ENCODE measurements at places on chromosomes 7 and 10. TPM values are rescaled to one million over a fixed set of nuclear protein-coding genes. Genes with fewer than 3 reads are reported as not detected.

DNA sequence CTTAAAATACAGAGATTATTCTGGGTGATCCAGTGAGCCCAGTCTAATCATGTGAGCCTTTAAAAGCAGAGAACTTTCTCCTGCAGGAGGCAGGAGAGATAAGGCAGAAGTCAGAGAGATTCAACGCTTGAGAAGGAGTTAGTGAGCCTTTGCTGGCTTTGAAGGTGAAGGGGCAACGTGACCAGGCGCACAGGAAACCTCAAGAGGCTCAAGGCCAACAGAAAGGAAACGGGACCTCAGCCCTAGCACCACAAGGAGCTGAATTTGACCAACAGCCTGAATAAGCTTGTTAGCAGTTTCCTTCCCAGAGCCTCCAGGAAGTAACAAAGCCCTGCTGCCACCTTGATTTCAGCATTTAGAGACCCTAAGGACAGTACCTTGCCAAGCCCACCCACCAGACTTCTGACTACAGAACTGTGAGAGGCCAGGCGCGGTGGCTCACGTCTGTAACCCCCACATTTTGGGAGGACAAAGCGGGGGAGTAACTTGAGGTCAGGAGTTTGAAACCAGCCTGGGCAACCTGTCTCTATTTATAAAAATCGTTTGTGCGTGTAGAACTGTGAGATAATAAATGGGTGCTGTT, 87.3 kb upstream of the KAT6B start:
- DNase-seq, result no peak

DNA sequence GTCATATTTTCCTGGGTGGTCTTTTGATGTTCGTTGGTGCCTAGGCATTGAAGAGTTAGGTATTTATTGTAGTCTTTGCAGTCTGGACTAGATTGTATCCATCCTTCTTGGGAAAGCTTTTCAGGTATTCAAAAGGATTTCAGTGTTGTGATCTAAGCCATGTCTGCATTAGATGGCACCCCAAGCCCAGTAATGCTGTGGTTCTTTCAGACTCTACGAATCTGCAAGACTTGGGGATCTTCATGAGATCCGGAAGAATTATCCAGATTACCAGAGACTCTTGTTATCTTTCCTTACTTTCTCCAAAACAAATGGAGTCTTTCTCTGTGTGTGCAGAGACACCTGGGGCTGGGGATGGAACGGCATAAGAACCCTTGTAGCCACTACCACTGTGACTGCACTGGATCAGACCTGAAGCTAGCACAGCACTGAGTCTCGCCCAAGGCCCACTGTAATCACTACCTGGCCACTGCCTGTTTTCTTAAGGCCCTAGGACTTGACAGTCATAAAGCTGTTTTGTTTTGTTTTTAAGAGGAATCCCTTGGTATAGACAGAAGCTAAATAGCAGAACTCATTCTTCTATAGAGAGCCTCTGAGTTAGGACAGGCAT, 75.5 kb downstream of the MARCHF5 start:
- no peak for DNase-seq

DNA sequence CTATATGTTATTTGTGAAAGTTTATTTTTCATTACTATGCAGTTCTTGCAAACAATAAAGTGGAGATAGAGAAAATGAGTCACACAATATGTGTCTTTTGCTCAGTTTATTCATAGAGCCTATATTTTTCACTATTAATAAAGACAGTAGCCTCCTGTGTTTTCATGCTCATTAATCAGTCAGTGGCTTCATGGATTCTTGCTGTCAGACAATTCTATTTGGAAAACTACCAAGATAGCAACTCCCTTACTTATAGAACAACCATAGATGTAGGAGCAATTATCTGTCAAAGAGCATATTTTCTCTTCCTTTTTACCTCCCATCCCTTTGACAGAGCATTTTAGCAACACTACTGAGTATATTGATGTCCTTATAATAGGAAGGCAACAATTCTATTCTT, 132.7 kb upstream of the CALCR start:
- DNase-seq, result no peak

- DNase-seq, result no peak
Measured at GRCh38 chr7:51587604-51588003, 271.0 kb upstream of the COBL start.

SPDYE11 gene
- total RNA-seq, result not detected

- no peak for DNase-seq
Measured at GRCh38 chr7:100467638-100468373, 3.7 kb upstream of the SPACDR start.

- no peak for DNase-seq
Measured at GRCh38 chr7:38368191-38368605, 94.8 kb upstream of the TARP start.

DNA sequence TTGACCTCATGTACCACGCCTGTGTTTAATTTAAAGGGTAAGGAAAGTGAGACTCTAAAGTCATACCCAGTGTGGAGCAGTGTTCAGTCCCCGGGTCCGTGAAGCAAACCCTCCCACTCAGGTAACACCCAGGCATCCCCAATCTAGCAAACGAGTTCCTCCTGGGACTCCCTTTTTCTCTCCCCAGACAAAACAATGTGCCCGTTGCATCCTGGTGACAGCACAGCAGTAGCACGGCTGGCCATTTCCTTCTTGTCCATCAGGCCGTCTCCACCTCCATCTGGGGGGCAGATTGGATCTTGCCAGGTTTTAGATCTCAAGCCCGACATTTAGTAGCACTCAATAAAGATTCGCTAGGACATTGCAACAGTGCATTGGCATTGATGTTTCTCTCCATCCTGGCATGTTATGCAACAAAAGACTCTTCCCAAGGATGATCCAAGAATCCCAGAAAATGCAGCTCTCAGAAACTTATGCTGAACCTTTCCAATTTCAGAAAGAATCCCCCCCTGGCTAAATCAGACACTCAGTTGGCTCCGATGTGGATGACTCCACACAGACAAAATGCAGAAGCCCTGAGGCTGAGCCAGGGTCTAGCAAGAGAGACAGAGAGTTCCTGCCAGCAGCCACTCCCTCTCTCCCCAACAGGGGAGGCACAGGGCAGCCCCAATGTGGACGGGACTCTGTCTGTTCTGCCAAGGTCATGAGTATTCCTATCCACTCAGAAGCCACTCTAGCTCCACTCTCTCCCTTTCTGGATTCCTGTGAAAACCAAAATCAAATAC, 274.5 kb upstream of the MGMT start:
- peak; percentile 39 for DNase-seq
